Activated CD4-positive, alpha-beta memory T cell treated with anti-CD3 and anti-CD28 coated beads, Interleukin-2, amount 10 ng/mL, durations not matched to agents 7 days and 5 days (primary cell): ENCODE measurements at places on chromosomes 11 and 22. TPM values are rescaled to one million over a fixed set of nuclear protein-coding genes. Genes with fewer than 3 reads are reported as not detected.

GRCh38 chr11:34049028-34049427, 2.5 kb upstream of the CAPRIN1 start:
- peaks cover 8% of the 10 kb centered on the region for H3K27me3 ChIP-seq
- no peak overlapping the region for H3K4me3 ChIP-seq
- peaks cover 16% of the 10 kb centered on the region for H3K36me3 ChIP-seq
- H3K27ac ChIP-seq, result no peak overlapping the region

DNA sequence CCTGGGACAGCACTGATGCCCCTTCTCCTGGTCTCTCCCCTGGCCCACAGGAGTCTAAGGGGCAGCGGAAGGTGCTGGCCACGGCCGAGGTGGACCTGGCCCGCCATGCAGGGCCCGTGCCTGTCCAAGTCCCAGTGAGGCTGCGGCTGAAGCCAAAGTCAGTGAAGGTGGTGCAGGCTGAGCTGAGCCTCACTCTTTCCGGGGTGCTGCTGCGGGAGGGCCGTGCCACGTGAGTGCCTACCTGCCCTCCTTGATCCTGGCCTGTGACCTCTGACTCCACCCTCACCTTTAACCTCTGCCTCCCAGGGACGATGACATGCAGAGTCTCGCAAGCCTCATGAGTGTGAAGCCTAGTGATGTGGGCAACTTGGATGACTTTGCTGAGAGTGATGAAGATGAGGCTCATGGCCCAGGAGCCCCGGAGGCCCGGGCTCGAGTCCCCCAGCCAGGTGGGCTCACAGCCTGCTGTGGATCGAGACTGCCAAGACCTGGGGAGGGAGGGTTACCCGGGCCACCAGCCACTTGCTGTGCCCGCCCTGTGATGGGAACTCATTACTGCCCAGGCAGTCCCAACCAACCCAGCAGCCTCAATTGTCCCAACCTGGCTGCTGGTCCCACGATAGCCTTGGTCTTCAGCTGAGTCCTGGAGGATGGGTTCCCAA, 4.3 kb downstream of the EHBP1L1 start:
- H3K4me3 ChIP-seq, result no peak overlapping the region
- DNase-seq, result no peak
- H3K36me3 ChIP-seq, result peaks cover 52% of the 10 kb centered on the region

The FADS3 gene
- 5.2 TPM for total RNA-seq

DNA sequence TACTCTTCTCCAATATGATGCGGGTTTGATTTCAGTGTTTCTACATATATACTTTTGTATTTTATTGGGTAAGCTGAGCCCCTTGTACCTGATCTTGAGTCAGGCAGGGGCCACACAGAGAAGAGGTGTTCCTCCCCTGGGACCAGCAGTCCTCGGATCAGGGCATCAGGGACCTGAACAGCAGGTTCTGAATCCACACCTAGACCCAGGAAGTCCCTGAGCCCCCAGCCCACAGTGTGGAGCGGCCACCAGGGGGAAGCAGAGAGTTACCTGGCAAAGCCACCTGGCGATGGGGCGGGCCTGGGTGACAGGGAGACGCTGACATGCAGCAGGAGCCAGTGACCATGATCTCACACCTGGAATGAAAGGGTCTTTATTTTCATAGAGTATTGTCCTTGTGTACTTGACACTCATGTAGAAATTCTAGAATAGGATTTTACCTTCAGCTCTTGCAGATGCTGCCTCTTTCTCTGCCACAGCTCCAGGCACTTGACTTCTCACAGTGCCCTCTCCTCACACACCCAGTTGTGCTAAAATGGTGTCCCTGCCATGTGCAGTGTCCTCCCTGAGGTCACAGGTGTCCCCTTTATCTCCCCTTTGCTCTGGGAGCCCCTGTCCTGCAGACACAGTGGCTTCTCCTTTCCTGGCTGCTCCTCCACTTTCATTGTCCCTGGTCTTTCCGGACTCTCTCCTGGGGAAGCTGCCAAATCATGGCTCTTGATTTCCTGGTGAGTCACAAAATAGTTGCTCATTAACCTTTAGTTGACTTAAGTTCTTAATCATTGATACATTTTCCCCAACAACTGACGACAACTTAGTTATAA, 48.5 kb downstream of the GGTLC2 start:
- no peaks in the 10 kb centered on the region for H3K36me3 ChIP-seq
- no peaks in the 10 kb centered on the region for H3K27me3 ChIP-seq
- no peaks in the 10 kb centered on the region for H3K4me1 ChIP-seq
- H3K27ac ChIP-seq, result no peak overlapping the region
- peak; percentile 42 for DNase-seq

The GGTLC2 gene
- not detected for total RNA-seq
